ENCODE measurements at places on chromosomes 11 and 22.
A peak's percentile ranks its signal among the peaks of the same experiment; 100 is the strongest.

GRCh38 chr22:38271101-38271500 is 1.7 kb downstream of the TMEM184B start:
- DNase-seq = no peak

- DNase-seq = no peak
Observed at GRCh38 chr11:45906096-45906682, 882 bp downstream of the FREY1 start.

GRCh38 chr22:42752912-42753311 is 32.2 kb upstream of the A4GALT start:
- no peak for DNase-seq

DNA sequence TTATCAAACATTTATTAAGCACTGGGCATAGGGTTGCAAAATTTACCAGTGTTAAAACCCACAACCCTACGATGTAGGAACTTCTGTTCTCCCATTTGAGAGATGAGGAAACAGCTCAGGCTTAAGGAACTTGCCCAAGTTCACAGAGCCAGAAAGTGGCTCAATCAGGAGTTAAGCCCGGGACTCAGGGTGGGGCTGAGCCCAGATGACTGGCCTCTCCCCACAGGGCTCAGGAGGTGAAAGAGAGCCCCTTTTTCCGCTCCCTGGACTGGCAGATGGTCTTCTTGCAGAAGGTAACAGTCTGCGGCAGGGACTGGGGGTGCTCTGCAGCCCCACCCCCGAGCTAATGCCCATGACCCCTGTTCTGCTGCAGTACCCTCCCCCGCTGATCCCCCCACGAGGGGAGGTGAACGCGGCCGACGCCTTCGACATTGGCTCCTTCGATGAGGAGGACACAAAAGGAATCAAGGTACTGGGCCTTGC is 5.6 kb upstream of the ANKRD13D start:
- no peak for DNase-seq

DNA sequence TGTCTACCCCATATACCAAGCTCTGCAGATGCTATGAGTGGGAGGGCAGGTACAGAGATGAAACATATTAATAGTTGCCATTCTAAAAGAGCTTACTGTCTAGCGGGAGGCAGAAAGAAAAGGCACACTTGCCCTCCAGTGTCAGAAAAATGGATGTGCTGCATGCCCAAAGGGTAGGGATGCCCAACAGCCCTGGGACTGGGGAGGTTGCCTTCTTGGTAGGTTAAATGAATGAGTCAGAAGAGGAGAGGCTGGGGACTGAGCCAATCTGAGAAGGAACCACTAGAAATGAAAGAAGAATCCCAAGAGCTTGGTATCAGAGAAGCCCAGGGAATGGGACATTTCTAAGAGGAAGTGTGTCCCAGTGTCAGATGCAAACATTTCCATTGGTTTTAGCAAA is 1.2 kb downstream of the BIRC3 start:
- DNase-seq = peak; percentile 73

- DNase-seq = no peak
Observed at GRCh38 chr11:123040111-123040432, 21.9 kb downstream of the HSPA8 start.

DNA sequence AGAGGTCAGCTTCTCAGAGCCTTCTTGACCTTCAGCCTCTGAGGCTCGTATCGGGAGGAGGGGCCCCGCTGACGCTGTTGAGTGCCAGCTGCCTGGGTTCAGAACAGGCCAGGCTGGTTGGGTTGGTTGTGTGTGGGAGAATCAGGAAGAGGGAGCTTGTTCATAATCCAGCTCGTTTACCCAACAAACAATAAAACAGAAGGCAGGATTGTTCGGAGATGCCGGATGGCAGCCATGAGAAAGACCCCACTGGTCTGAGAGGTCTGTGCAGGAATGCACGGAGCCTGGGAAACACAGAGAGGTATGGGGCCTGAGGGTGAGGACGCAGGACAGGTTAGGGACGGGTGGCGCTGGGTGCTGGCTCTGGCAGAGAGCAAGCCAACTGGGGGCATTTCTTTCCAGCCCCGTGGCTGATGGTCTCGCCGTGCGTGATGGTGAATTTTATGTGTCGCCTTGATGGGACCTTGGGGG is 31.6 kb upstream of the SHANK2 start:
- no peak for DNase-seq
